NCI-H226 (cell line): ENCODE measurements at places on chromosomes 11 and 22.

- no peak for DNase-seq
These were observed 9.1 kb downstream of the TSPAN32 start for GRCh38 chr11:2310786-2311352.

GRCh38 chr22:34878171-34878570, 187.8 kb upstream of the ISX start:
- no peak for DNase-seq

GRCh38 chr11:103888541-103888951, 147.9 kb upstream of the DDI1 start:
- DNase-seq = no peak

- DNase-seq = no peak
These were observed 1.5 kb downstream of the IL17RA start for GRCh38 chr22:17086296-17086695.

DNA sequence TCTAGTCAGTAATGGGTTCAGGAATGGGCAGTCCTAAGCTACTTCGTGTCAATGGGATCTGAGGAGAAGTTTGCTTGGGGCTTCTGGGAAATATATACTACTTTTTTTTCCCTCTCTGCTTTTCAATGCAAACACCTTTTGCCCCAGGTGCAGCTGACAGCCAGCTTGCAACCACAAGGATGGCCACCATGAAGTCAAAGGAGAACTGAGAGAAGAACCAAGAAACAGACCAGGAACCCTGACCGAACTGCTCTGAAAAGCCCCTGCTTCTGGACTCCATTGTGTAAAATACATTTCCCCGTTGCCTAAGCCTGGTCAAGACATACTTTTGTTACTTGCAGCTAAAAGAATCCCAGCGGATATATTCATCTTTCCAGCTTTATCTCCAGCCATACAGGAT, 20.1 kb upstream of the CD44 start:
- no peak for DNase-seq

DNA sequence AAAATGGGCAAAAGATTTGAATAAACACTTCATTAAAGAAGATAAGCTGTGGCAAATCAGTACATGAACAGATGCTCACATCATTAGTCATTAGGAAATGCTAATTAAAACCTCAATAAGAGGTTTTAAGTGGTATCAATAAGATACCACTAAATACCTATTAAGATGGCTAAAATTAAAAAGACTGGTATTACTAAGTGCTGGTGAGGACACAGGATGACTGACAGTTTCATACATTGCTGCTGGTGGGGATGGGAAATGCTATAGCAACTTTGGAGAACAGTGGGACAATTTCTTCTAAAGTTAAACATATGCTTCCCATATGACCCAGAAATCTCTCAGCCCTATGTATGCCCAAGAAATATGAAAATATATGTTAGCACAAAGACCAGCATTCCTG, 69.2 kb downstream of the COMMD9 start:
- DNase-seq = no peak

- peak; percentile 7 for DNase-seq
These were observed 41.0 kb upstream of the CD5 start for GRCh38 chr11:61061081-61061826.

- no peak for DNase-seq
These were observed 2.3 kb downstream of the OPCML start for GRCh38 chr11:133529807-133530500.

GRCh38 chr22:28711820-28712777, 29.5 kb downstream of the CHEK2 start:
- peak; percentile 83 for DNase-seq

DNA sequence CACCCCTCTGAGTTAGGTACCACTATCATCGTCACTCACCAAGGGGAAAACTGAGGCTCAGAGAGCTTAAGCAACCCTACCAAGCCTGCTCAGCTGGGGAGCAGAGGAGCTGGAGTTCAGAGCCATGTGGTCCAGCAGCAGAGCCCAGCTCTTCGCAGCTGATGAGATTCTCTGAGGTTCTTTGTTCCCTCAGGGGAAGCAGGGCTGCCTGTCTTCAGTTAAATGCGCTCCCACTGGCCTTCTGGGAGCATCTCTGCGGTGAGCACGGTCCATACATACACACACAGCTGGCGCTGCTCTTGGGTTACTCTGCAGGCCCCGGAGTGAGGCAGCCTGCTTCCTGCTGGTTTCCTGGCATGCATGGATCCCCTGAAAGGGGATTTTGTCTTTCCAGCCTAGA, 5.2 kb upstream of the PTGDR2 start:
- no peak for DNase-seq

GRCh38 chr11:109527496-109527895, 105.5 kb downstream of the C11orf87 start:
- DNase-seq = peak; percentile 10

DNA sequence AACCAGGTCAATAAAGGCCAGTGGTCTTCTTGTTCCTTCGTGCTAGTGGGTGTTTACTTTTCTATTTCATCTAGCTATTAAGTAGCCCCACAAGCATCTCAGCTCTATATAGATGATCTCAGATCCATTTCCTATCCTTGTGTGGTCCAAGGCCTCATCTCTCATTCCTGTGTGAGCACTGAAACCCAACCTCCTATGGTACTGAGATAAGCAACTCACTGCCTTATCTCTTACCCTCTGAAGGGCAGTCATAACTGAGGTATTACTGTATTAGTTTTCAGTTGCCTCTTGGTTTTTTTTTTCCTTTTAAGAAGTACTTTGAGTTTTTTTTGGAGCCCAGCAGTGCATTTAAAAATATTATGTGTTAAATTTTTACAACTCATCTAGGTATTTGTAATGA, 28.3 kb downstream of the ACER3 start:
- DNase-seq = peak; percentile 97

DNA sequence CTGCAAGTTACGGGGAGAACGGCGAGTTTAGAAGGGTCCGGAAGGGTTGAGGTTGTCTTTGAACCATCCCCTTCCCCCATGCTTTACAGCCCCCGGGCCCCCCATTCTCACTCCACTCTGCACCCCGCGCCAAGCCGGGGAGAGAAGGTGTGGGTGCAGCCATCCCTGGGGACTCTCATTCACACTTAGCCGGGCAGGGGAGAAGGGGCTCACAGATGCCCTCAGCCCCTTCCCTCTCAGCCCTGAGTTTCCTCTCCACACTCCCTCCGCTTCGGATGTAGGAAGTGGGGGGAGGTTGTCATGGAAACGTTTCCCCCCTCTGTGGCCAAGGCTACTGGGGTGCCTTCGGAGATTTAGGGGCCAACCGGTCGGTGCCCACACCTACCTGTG, 334 bp downstream of the CADM1 start:
- no peak for DNase-seq

DNA sequence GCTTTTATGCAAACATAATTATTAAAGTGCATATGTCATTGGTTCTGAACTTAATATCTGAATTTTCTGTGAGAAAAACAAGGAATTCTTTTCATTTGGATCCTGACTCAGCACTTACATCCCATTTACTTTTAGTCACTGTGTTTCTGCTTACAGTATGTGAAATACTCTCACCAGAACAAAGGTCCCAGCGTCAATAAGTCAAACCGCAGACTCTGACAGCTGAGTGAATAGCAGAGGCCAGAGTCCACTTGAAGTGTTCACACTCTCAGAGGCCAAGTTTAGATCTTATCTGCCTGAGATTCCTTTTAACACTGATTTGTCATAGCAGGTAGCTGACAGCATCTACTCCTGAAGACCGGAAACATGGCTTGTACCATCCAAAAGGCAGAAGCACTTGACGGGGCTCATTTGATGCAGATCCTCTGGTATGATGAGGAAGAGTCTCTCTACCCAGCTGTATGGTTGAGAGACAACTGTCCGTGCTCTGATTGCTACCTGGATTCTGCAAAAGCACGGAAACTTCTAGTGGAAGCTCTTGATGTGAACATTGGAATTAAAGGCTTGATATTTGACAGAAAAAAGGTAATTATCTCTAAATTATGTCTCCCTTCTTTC, 14.6 kb downstream of the BBOX1 start:
- no peak for DNase-seq

GRCh38 chr22:48496226-48496845, 1331.3 kb downstream of the BRD1 start:
- no peak for DNase-seq

DNA sequence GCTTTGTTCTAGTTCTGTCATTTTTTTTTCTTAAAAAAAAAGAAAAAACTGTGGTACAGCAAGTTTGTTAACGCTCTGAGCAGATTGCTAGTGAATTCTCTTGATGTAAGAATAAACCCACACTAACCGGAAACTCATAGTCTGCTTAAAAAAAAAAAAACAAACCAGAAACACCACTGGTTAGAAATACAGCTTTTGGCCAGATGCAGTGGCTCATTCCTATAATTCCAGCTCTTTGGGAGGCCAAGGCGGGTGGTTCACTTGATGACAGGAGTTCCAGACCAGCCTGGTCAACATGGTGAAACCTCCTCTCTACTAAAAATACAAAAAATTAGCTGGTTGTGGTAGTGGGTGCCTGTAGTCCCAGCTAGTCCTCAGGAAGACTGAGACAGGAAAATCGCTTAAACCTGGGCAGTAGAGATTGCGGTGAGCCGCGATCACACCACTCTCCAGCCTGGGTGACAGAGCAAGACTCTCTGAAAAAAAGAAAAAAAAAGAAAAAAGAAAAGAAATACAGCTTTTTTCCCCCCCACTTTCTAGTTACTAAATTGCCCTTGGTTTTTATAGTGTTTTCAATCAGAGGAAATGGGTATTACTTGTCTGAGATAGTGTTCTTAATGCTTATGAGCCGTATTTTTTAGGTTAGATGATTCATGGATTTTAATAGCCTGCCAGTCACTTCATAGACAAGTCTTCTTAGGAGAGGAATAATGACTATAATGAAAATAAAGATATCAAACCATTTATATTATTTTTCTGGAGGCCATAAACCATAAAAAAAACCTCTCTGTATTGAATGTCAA, 222.8 kb downstream of the DDX10 start:
- DNase-seq = no peak

- no peak for DNase-seq
These were observed 3.7 kb downstream of the POLR2L start for GRCh38 chr11:838441-839279.

DNA sequence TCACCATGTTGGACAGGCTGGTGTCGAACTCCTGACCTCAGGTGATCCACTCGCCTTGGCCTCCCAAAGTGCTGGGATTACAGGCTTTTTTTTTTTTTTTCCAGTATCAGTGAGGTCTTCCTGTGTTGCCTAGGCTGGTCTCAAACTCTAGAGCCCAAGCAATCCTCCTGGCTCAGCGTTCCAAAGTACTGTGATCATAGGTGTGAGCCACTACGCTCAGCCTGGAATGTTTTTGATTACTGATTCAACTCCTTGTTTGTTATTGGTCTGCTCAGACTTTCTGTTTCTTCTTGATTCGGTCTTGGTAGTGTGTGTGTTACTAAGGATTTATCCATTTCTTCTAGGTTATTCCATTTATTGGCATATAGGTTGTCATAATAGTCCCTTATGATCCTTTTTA, 31.3 kb downstream of the NAGA start:
- no peak for DNase-seq

DNA sequence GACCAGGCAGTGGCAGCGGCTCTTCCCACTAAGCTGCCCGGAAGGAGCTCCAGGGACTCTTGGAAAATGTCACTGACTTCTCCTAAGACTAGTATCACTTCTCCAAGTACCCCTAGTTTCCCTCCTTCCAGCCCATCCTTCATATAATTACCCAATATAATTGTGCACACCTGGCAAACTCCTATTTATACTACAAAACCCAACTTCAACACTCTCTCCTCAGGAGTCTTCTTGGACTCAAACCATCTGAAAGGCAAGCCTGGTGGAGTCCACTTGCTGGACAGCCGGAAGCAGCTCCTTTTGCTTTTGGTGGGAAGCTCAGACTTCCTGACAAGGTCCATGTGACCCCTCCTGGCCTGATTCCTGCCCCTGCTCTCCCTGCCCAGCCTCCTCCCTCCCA, 955.9 kb downstream of the TBC1D22A start:
- no peak for DNase-seq

- no peak for DNase-seq
These were observed 178.7 kb upstream of the CADM1 start for GRCh38 chr11:115682888-115683287.

DNA sequence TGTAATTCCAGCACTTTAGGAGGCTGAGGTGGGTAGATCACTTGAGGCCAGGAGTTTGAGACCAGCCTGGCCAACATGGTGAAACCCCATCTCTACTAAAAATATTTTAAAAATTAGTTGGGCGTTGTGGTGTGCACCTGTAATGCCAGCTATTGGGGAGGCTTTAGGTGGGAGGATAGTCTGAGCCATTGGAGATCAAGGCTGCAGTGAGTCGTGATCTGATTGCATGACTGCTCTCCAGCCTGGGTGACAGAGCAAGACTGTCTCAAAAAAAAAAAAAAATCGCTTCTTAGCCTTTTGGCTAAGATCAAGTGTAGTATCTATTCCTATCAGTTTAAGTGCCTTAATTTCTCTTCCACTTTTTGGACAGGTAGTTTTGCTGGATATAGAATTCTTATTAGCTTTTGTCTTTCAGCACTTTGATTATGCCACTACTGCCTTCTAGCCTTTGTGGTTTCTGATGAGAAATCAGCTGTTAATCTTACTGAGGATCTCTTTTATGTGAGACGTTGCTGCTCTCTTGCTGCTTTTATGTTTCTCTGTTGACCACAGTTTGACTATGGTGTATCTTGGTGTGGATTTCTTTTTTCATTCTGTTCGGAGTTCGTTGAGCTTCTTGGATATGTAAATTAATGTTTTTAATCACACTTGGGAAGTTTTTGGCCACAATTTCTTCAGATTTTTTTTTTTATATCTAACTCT, 24.7 kb downstream of the CHEK1 start:
- no peak for DNase-seq

DNA sequence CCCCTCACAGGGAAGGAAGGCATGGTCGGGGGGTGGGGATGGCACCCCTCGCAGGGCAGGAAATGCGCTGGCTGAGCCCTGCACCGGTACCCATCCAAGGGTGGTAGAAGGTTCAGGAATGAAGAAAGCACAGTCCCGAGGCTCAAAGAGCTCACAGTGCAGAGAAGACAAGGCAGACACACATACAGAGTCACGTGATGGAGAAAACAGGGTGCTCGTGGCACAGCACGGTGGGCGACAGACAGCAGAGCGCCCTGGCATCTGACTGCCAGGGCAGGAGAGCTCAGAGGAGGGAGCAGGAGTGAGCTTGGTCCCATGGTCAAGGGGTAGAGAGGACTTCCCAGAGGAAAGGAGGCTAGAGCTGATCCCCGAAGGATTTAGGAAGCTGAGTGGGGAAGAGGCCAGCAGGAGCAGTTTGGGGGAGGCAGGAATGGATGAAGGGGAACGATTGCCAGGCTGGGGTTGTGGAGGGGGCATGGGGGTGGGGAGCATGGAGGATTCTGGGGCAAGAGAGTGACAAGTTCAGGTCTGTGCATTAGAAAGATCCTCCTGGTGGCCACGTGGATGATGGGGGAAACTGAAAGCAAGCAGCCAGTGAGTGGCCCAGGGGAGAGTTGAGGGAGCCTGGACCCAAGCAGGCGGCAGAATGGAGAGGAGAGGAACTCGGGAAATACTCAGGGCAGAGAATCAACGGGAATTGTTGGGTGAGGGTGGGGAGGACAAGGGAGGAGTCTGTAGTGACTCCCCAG, 43.9 kb downstream of the PDE2A start:
- DNase-seq = no peak

- no peak for DNase-seq
These were observed 68.2 kb downstream of the EMSY start for GRCh38 chr11:76512851-76513653.
